HT1080 (cell line): ENCODE measurements at places on chromosomes 12 and 14. TPM values are rescaled to one million over a fixed set of nuclear protein-coding genes. Genes with fewer than 3 reads are reported as not detected.

The NDRG2 gene
- 13.1 and 16.9 TPM in 2 replicates for total RNA-seq

The INHBE gene
- 1.4 and 2.1 TPM in 2 replicates for total RNA-seq

The CFAP73 gene
- not detected in 2 replicates for total RNA-seq

The RNASE3 gene
- not detected in 2 replicates for total RNA-seq

- DNase-seq, result peak; percentile 37
These were observed 18.6 kb upstream of the RIN3 start for GRCh38 chr14:92495027-92495426.

DNA sequence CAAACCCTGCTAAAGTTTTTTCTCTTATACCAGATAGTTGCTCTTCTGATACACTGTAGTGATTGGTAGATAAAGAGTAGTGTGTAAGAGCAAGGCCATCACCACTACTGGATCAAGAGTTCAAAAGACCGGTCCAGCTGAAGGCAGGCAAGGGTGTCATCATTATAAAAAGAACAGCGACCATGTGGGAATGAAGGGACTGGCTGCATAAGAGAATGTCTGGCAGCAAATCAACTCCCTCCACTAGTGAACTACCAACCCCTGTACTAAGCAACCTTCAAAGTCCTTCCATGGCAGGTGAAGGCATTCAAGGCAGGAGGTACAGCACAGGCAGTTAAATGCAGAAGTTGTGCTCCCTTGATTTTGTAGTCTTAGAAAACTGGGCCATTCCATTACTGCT, 53.5 kb downstream of the EGLN3 start:
- DNase-seq, result no peak

DNA sequence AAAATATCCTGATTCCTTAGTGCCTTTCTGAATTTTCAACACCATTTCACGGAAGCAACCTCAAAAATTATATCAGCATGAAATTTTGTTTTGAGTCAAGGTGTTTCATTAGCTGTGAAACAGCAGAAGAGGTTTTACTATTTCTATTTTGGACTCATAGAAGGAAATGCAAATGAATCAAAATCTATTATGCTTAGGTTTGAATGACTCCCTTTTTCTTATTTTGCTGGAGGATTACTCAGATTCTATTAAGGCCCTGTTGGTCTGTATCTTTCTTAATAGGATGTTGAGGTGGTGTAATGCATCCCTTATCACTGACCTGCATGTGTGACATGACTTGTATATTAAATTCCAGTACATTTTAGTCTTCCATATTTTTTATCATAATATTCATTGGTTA, 165.8 kb downstream of the TMTC2 start:
- DNase-seq, result no peak

- DNase-seq, result no peak
These were observed 45.6 kb upstream of the BCL2L14 start for GRCh38 chr12:12024911-12025682.

- no peak for DNase-seq
These were observed 20.3 kb upstream of the EIF5 start for GRCh38 chr14:103313704-103314103.

DNA sequence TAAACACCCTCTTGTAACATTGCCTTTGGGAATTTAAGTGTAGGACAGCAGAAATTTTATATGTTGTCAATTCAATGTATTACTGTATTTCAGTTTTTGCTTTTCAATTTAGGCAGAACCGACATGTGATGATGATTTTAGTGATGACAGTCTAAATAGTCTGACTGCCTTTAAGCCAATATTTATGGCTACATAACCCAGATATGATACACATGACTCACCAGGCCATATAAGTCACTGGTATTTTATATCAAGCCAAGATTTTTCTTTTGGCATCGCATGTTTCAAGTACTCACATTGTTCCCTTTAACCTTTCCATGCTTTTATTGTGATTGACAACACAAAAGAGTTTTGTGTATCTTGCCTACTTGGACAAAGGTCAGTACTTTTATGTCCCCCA, 13.6 kb upstream of the PPM1A start:
- DNase-seq, result no peak

DNA sequence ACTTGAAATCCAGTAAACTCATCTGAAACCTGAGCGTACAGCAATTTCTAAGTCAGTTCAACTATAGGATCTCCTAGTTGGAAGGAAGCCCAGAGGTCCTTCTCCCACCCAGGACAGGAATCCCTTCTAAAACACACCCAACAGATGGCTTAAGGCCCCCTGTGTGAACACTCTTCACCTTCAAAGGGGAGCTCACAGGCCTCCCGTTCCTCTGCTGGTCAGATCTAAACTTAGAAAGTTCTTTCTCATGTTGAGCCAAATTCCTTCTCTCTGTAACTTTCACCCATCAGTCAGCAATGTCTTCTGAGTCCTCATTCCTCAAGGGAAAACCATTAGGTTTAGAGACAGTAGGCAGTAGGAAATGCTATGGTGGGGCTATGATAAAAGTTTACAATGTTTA, 355.2 kb downstream of the PCNX1 start:
- no peak for DNase-seq
